Kidney epithelial cell (primary cell): ENCODE measurements at places on chromosomes 1 and 21.

DNA sequence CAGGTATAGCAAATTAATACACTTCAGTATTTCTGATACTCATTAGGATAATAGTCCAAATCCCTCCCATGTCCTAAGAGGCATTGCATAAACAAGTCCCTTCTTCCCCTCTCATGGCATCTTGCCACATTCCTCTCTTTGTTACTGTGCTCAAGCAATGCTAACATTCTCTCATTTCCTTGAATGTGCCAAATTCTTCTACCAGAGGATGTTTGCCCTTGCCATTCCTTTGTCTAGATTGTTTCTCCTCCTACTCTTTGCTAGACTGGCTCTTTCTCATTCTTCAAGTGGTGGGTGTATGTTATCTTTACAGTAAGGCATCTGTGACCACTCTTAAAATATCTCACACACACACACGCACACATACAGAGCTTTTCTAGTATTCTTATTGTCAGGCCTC lies 621.0 kb upstream of the CXADR start:
- no peak for DNase-seq

GRCh38 chr1:198657550-198658064 lies 18.8 kb downstream of the PTPRC start:
- DNase-seq = peak; percentile 68

GRCh38 chr1:57874418-57874877 lies 450.6 kb upstream of the DAB1 start:
- DNase-seq = peak; percentile 93

GRCh38 chr1:216281757-216282156 lies 141.5 kb downstream of the USH2A start:
- DNase-seq = no peak

- no peak for DNase-seq
Observed at GRCh38 chr1:38353956-38354355, 307.4 kb upstream of the POU3F1 start.

GRCh38 chr1:209883341-209883971 lies 54.6 kb upstream of the SYT14 start:
- DNase-seq = peak; percentile 89

DNA sequence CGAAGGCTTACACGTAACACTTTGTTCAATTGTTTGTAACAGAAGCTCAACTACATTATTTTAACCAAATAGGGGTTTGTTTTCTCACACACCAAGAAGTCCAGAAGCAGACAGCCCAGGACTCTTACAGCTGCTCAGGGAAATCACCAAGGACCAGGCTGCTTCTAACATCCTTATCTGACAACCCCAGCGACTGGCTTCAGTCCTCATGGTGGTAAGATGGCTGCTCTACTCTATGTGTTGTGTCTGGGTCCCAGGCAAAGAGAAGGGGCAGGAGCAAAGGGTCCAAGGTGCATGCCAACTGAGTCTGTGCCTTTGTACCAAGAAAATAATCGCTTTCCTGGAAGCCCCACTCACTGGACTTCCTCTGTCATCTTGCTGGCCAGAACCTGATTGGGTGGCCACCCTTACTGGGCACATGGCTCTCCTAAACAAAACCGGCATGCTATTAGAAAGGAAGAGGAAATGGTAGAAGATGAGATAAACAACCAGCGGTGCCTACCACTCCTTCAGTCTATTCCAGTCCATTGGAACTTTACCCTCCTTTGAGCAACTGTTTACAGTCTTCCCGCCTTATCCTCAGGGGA lies 34.1 kb upstream of the LRRC8D start:
- DNase-seq = no peak

GRCh38 chr1:30883389-30884172 lies 25.0 kb downstream of the SDC3 start:
- DNase-seq = no peak

- DNase-seq = no peak
Observed at GRCh38 chr1:2528016-2528415, 1.6 kb upstream of the PANK4 start.

- no peak for DNase-seq
Observed at GRCh38 chr1:1432274-1432950, 3.1 kb upstream of the VWA1 start.

GRCh38 chr1:92877081-92877711 lies 45.4 kb downstream of the RPL5 start:
- DNase-seq = no peak

DNA sequence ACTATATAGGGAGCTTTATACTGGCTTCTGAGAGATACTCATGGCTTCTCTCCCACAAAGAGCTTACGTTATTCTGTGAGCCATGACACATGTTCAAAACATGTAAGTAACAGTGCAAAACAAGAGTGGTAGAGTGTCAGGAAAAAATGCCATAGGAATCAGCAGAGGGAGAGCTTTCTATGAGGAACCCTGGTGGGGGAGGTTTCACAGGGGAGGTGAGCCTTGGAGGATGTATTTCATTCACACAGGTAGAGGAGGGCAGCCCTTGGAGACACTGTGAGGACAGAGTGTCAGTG lies 72.7 kb upstream of the LYST start:
- no peak for DNase-seq

DNA sequence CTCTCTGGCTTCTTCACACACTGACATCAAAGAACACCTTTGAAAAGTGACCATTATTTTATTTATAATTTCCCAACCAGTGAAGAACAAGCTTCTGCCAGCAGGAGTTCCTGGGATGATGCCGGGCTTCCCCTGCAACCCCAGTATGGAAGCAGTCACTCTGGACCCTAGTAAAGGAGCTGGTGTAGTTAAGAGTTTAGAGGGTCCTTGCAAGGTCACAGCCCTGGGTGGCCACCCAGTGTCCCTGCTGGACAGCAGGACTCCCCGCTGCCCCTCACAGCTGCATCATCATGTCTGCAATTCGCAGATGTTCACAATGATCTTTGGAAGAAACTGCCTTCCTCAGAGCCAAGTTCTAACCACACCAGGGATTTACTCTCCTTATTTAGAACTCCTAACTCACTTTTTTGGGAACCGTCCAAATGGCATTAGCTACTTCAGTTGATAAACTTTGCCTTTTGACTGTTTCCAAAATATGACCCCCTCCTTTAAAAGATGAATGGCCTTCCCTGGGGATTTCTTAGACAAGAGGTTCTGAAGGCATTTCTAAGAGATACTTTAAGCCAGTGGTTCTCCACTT lies 90.6 kb downstream of the HIVEP3 start:
- no peak for DNase-seq

GRCh38 chr1:221683681-221684080 lies 58.2 kb downstream of the DUSP10 start:
- no peak for DNase-seq

DNA sequence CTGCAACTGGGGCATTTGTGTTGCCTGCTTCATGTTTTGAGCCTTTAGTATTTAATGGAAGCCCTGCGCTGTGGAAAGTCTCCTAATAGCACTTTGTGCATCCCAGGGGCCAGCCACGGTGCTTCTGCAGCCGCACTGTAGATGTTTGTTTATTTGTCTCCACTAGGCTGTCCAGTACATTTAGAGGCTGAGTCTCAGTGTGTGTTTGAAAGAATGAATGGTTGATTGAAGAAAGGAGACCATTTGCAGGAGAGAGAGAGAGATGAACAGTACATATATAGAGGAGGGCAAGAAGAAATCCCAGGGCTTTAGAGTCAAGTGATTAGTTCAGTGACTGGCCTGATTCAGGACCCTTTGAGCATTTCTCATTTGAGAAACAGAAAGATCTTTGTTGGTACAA lies 33.9 kb downstream of the MPZL1 start:
- no peak for DNase-seq

- no peak for DNase-seq
Observed at GRCh38 chr21:39041816-39042215, 141.4 kb downstream of the PSMG1 start.

DNA sequence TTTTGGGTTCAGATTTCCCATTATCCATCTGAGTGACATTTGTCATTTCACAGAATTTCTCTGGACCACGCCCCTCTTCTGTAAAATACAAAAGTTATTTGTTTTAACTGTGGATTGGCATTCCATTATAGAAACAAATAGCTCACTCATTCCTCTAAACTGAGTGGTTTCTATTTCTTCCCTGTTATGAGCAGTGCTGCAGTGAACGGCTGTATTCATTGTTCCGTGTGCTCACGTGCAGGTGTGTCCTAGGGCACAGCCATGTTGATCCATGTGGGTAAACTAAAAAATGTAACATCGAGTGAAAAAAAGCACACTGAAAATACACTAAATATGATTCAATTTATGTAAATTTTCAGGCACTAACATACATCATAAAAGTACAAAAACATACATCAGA lies 27.0 kb upstream of the IL12RB2 start:
- no peak for DNase-seq

- no peak for DNase-seq
Observed at GRCh38 chr1:179080866-179081686, 794 bp upstream of the TOR3A start.

DNA sequence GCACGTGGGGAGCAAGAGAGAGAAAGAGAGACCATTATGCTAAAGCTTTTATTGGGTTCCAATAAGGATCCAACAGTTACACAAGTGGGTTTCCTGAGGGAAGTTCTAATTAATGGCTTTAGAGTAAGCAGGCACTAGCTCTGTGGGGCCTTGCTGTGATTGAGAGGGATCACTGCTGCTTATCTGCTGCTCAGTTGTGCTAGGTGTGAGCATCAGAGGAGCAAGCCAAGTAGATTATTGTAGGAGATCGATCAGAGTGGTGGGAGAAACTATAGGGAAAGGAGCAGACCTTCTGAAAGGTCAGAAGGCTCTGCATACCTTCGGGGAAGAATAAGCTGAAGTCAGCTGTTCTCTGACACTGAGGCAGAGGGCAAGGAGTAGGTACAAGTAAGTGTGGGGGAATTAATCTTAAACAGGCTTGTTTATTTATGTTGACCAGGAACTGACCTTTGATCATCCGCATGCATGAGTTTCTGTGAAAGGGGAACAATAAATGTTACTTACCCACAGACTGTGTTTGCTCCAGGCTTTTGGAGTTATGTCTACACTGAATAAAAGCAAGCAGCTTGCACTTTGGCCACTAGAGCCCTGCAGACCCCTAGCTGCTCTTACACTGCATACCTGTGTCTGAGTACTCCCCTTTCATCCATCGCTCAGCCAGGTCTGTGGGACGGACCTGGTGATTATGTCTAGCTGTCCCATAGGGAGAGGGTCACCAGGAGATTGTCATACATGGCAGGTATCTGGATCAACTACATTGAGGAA lies 89.7 kb downstream of the TNNI3K start:
- no peak for DNase-seq

- peak; percentile 99 for DNase-seq
Observed at GRCh38 chr1:29974316-29974724, 738.0 kb downstream of the PTPRU start.

DNA sequence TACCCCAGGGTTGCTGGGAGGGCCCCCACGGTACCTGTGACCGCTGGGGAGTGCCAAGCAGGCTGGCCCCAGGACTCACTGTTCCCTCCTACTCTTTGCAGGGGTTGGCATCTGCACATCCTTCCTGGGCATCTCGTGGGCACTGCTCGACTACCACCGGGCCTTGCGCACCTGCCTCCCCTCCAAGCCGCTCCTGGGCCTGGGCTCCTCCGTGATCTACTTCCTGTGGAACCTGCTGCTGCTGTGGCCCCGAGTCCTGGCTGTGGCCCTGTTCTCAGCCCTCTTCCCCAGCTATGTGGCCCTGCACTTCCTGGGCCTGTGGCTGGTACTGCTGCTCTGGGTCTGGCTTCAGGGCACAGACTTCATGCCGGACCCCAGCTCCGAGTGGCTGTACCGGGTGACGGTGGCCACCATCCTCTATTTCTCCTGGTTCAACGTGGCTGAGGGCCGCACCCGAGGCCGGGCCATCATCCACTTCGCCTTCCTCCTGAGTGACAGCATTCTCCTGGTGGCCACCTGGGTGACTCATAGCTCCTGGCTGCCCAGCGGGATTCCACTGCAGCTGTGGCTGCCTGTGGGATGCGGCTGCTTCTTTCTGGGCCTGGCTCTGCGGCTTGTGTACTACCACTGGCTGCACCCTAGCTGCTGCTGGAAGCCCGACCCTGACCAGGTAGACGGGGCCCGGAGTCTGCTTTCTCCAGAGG lies 6.8 kb downstream of the XKR8 start:
- DNase-seq = peak; percentile 10

DNA sequence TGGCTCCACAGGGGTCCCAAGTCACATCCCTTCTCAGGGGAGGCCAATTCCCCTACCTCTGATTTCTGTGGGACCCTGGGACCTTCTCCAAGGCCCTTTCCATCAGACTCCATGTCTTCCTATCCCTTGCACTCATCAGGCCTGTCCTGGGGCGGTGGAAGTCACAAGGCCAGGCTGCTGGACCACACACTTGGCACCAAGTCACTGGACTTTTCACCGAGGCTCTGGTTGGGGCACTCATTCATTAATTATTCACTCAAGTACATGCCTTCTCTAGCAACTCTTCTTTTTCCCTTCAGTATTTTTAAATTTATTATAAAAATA lies 11.2 kb upstream of the FOXO6 start:
- DNase-seq = no peak

DNA sequence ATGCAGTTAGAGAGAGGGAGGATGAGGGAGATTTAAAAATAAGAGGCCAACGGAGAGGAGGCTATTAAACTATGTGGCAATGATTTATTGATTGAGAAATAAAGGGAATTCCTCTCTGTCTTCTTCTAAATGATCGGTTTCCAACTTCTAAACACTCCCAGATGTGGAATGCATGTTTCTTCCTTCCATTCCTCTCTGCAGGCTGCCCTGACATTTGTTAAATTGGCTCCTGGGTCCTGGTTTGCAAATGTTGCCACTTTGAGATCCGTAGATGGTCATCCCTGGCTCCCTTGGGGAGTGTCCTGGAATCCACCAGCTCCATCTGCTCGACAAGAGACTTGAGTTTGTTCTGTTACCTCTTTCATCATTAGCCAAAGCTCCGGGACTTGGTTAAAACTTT lies 10.3 kb upstream of the C1orf198 start:
- no peak for DNase-seq

DNA sequence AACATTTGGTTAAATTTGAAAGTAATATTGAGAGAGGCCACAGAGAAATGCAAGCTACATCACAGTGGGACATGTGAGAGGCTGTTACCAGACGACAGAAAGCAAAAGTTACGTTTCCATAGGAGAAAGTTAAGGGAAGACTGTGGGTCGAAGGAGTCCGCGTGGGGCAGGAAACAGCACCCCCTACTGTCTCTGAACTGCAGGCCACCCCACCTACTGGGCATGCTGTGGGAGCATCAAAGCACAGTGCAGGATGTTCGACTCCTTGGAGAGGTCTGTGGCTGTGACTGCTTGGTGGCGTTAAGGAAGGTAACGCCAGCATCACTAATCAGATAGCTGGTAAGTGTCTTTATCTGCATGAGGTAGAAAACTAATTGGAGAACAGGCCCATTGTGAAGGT lies 123.9 kb downstream of the PTBP2 start:
- no peak for DNase-seq

- no peak for DNase-seq
Observed at GRCh38 chr1:178046591-178047270, 47.2 kb upstream of the RASAL2 start.
